ENCODE measurements at places on chromosomes 2 and 18. TPM values are rescaled to one million over a fixed set of nuclear protein-coding genes. Genes with fewer than 3 reads are reported as not detected.

- no peak for DNase-seq
These were observed 186.1 kb downstream of the TWIST2 start for GRCh38 chr2:239033801-239034560.

DNA sequence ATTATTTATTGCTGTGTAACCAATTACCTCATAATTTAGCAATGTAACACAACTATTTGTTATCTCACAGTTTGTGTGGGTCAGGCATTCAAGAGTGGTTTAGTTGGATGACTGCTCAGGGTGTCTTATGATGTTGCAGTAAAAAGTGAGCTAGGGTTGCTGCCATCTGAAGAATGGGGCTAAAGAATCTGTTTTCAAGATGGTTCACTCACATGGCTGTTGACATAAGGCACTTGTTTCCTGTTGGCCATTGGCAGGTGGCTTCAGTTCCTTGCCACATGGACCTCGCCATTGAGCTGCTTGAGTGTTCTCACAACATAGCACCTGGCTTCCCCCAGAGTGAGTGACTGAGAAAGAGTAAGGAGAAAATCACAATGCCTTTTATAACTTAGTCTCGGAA is 123.2 kb downstream of the TMEM17 start:
- DNase-seq, result no peak

The SCG2 gene
- total RNA-seq, result not detected

The ATP6V1C2 gene
- total RNA-seq, result not detected

The DAPL1 gene
- total RNA-seq, result not detected

The EML4 gene
- total RNA-seq, result 219 TPM

Measured in CD4-positive, alpha-beta T cell (primary cell).